D341Med (cell line): ENCODE measurements at places on chromosomes 11 and 22.

GRCh38 chr11:59923813-59924212 lies 14.4 kb upstream of the OOSP1 start:
- DNase-seq, result no peak

GRCh38 chr11:44750551-44751465 lies 24.0 kb downstream of the TSPAN18 start:
- no peak for DNase-seq

- DNase-seq, result no peak
These were observed 864.2 kb downstream of the FAM181B start for GRCh38 chr11:81869351-81870065.

- DNase-seq, result no peak
These were observed 1.9 kb upstream of the ARHGEF12 start for GRCh38 chr11:120334332-120334731.

DNA sequence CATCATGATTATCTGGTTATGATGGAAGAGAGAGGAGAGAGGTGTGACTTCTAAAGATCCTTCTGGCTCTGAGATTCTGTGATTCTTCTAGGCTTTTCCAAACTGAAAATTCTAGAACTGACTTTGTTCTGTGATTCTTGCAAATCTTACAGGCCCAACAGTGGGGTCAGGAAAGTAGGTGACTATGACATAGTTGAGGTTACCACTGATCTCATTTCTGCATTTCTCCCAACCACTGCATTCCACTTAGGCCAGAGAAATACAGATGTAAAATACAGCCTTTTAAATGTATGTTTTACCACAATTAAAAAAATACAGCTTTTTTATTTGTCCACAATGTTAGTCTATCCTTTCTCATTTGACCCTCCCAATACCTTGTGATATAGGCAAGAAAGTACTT lies 83.7 kb downstream of the STIM1 start:
- DNase-seq, result no peak

- DNase-seq, result no peak
These were observed 43.4 kb upstream of the MICAL2 start for GRCh38 chr11:12066799-12067508.

- no peak for DNase-seq
These were observed 38.9 kb downstream of the MS4A2 start for GRCh38 chr11:60127311-60127811.
